Lower lobe of right lung (tissue), 2 donors: ENCODE measurements at places on chromosomes 12 and 14. TPM values are rescaled to one million over a fixed set of nuclear protein-coding genes. Genes with fewer than 3 reads are reported as not detected.

GALNT16 gene
- total RNA-seq = 3.5 TPM

ASPG gene
- 4.6 TPM for total RNA-seq

TMEM120B gene
- total RNA-seq = 13.4 TPM

KRT71 gene
- not detected for total RNA-seq

DUSP6 gene
- 196 TPM for total RNA-seq

CD163 gene
- 525 TPM for total RNA-seq

LRFN5 gene
- total RNA-seq = 1.3 TPM

RNASE13 gene
- total RNA-seq = not detected

YARS2 gene
- 18.5 TPM for total RNA-seq

GRCh38 chr12:49666176-49666575 is 41.0 kb downstream of the FMNL3 start:
- H3K36me3 ChIP-seq = no peaks in the 10 kb centered on the region
- no peaks in the 10 kb centered on the region for H3K27me3 ChIP-seq
- no peak for DNase-seq
- H3K4me1 ChIP-seq = peaks cover 67% of the 10 kb centered on the region
- no peak overlapping the region for H3K27ac ChIP-seq
- H3K4me3 ChIP-seq = no peak overlapping the region

- no peaks in the 10 kb centered on the region for H3K36me3 ChIP-seq
- no peak for DNase-seq
- H3K27me3 ChIP-seq = no peaks in the 10 kb centered on the region
- H3K4me1 ChIP-seq = no peaks in the 10 kb centered on the region
Observed at GRCh38 chr14:71203306-71203705, 296.0 kb downstream of the PCNX1 start.

DNA sequence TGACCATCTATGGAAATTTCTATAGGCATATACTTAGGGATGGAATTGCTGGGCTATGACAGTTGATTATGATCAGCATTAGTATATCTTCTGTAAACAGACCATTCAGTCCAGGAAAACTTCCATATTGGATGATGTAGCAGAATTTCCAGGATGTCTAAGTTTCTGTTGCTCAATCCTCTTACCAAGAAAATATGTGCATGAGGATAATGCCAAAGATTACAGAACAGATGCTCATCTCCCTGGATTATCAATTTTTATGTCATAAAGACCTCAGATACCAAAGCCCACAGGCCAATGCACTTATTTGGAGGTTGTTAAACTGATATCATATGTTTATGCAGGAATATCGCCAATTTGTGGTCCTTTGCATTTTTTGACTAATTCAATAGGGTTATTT is 354.4 kb upstream of the FLRT2 start:
- no peaks in the 10 kb centered on the region for H3K27me3 ChIP-seq
- no peak overlapping the region for H3K4me3 ChIP-seq
- H3K4me1 ChIP-seq = no peaks in the 10 kb centered on the region
- H3K27ac ChIP-seq = no peak overlapping the region
- no peak for DNase-seq

- H3K27ac ChIP-seq = no peak overlapping the region
- H3K27me3 ChIP-seq = no peaks in the 10 kb centered on the region
- no peak for DNase-seq
- H3K4me3 ChIP-seq = no peak overlapping the region
- no peaks in the 10 kb centered on the region for H3K36me3 ChIP-seq
- H3K4me1 ChIP-seq = no peaks in the 10 kb centered on the region
Observed at GRCh38 chr12:71312768-71313403, 126.7 kb upstream of the LGR5 start.

- no peak for DNase-seq
- H3K27me3 ChIP-seq = no peaks in the 10 kb centered on the region
- no peaks in the 10 kb centered on the region for H3K4me1 ChIP-seq
Observed at GRCh38 chr14:30214461-30215090, 286.9 kb upstream of the PRKD1 start.

- no peaks in the 10 kb centered on the region for H3K36me3 ChIP-seq
- H3K4me3 ChIP-seq = no peak overlapping the region
- peak; percentile 34 for DNase-seq
- H3K4me1 ChIP-seq = peaks cover 4% of the 10 kb centered on the region
Observed at GRCh38 chr12:1806301-1807086, 13.9 kb upstream of the LRTM2 start.

DNA sequence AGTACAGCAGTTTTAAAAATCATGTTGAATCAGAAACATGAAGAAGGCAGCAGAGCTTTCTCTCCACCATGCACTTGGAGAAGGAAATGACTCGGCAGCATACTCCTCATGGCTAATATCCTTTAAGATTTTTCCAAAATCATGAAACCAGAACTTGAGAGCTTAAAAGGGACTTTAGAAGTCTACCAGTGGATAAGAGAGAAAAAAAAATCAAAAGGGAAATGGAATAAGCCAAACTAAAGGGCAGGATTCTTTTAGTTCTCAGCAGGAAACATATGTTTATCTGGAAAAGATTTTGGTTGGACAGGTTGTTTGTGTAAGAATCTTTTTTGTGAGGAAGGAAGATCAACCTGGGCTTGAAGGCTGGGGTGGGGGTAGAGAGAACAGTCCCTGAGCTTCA is 111.8 kb downstream of the PRKCH start:
- H3K4me1 ChIP-seq = peaks cover 66% of the 10 kb centered on the region
- DNase-seq = no peak
- peak overlapping the region; percentile 28 for H3K27ac ChIP-seq
- no peaks in the 10 kb centered on the region for H3K27me3 ChIP-seq

DNA sequence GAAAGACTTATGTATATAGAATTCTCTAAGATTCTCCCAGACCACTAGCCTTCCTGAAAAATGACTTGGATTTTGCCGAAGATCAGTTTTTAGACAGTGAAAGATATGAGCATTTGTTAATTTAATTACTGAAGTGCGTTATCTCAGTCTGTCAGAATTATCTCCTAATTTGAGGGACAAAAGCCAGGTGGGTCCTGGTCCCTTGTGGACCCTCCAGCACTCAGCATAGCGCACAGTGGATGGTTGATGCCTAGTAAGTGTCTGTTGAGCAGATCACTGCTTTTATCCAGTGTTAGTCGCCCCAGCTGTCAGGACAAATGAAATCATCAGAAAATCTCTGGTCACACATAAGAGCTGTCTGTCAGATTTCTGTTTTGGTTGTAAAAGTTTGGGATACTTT is 80.4 kb downstream of the EML1 start:
- no peak overlapping the region for H3K4me3 ChIP-seq
- no peaks in the 10 kb centered on the region for H3K27me3 ChIP-seq
- H3K36me3 ChIP-seq = no peaks in the 10 kb centered on the region
- no peaks in the 10 kb centered on the region for H3K4me1 ChIP-seq
- H3K27ac ChIP-seq = no peak overlapping the region
- DNase-seq = no peak

GRCh38 chr14:75542588-75543091 is 20.4 kb downstream of the BATF start:
- H3K36me3 ChIP-seq = no peaks in the 10 kb centered on the region
- no peaks in the 10 kb centered on the region for H3K27me3 ChIP-seq
- H3K27ac ChIP-seq = peak overlapping the region; percentile 84
- no peak overlapping the region for H3K4me3 ChIP-seq
- peak; percentile 87 for DNase-seq
- peaks cover 27% of the 10 kb centered on the region for H3K4me1 ChIP-seq

GRCh38 chr14:36204461-36205073 is 28.0 kb upstream of the PTCSC3 start:
- H3K36me3 ChIP-seq = no peaks in the 10 kb centered on the region
- no peaks in the 10 kb centered on the region for H3K27me3 ChIP-seq
- no peak overlapping the region for H3K4me3 ChIP-seq
- H3K4me1 ChIP-seq = no peaks in the 10 kb centered on the region
- no peak overlapping the region for H3K27ac ChIP-seq

DNA sequence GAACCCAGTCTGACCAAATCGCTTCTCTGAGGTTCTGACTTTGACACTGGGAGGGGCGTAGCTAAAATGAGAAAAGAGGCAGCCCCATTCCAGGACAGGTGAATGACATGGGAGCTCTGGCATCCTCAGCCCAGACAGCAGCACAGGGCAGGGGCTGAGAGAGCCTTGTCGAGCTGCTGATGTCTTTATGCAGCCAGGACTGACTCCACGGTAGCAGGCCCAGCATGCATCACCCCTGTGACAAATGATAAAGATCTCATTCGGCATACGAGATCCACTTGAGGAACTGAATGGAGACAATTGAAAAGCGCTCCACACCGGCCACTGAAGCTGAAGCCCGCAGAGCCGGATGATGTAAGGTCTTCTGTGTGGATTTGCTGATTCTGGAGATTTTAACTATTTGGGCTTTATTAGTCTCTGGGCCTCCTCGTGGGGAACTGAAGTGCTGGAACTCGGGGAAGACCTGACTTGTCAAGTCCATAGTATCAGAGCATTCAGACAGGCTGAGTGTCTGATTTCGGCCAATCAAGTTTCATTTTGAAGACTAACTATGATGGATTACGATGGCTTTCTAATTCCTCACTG is 56.9 kb upstream of the MAP1LC3B2 start:
- H3K27ac ChIP-seq = no peak overlapping the region
- H3K4me1 ChIP-seq = no peaks in the 10 kb centered on the region
- H3K36me3 ChIP-seq = no peaks in the 10 kb centered on the region

- no peak overlapping the region for H3K27ac ChIP-seq
- H3K36me3 ChIP-seq = no peaks in the 10 kb centered on the region
- H3K27me3 ChIP-seq = no peaks in the 10 kb centered on the region
- peaks cover 14% of the 10 kb centered on the region for H3K4me1 ChIP-seq
Observed at GRCh38 chr12:49944046-49944445, 6.5 kb upstream of the AQP2 start.

- peaks cover 21% of the 10 kb centered on the region for H3K27me3 ChIP-seq
- no peak overlapping the region for H3K27ac ChIP-seq
- DNase-seq = no peak
- H3K4me1 ChIP-seq = no peaks in the 10 kb centered on the region
- no peak overlapping the region for H3K4me3 ChIP-seq
Observed at GRCh38 chr14:101072070-101072469, 168.5 kb upstream of the RTL1 start.

- no peak overlapping the region for H3K27ac ChIP-seq
- DNase-seq = peak; percentile 34
- H3K4me1 ChIP-seq = no peaks in the 10 kb centered on the region
Observed at GRCh38 chr14:102953100-102953499, 30.6 kb downstream of the AMN start.

GRCh38 chr12:12786706-12787601 is 1.5 kb downstream of the APOLD1 start:
- peak overlapping the region; percentile 89 for H3K27ac ChIP-seq
- DNase-seq = peak; percentile 87
- no peaks in the 10 kb centered on the region for H3K36me3 ChIP-seq
- no peaks in the 10 kb centered on the region for H3K27me3 ChIP-seq
- H3K4me1 ChIP-seq = peaks cover 28% of the 10 kb centered on the region

GRCh38 chr12:62908674-62909073 is 26.3 kb downstream of the PPM1H start:
- no peaks in the 10 kb centered on the region for H3K27me3 ChIP-seq
- no peak overlapping the region for H3K27ac ChIP-seq
- no peak overlapping the region for H3K4me3 ChIP-seq

- no peaks in the 10 kb centered on the region for H3K36me3 ChIP-seq
- H3K4me3 ChIP-seq = no peak overlapping the region
- H3K4me1 ChIP-seq = no peaks in the 10 kb centered on the region
- no peak for DNase-seq
- H3K27me3 ChIP-seq = no peaks in the 10 kb centered on the region
Observed at GRCh38 chr14:61887628-61888027, 125.4 kb downstream of the SNAPC1 start.

- no peak overlapping the region for H3K4me3 ChIP-seq
- H3K4me1 ChIP-seq = no peaks in the 10 kb centered on the region
- H3K27me3 ChIP-seq = no peaks in the 10 kb centered on the region
- DNase-seq = no peak
- H3K27ac ChIP-seq = no peak overlapping the region
Observed at GRCh38 chr14:48974994-48975393, 611.2 kb downstream of the RPS29 start.
